Right renal cortex interstitium (tissue), 3 donors: ENCODE measurements at places on chromosomes 12 and 14. TPM values are rescaled to one million over a fixed set of nuclear protein-coding genes. Genes with fewer than 3 reads are reported as not detected.

DNA sequence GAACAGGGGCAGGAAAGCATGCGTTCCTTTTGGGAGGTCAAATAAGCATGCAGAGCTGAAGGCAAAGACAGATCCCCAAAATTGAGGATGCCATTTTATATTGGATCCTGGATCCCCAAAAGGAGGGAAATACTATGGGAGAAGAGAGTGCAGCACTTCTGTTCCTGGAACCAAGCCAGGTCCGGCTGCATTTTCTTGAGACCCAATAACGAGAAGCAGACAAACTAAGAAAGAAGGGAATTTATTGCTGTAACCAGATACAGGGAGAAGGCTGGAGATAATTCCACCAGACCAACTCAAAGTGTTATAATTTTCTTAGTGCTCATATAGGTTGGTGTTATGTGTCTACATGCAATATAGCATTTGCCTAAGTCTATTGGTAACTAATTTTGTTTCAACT lies 60.8 kb downstream of the PDE6H start:
- no peak for DNase-seq

GRCh38 chr12:102903337-102904007 lies 13.6 kb downstream of the PAH start:
- DNase-seq: no peak

The KLRC1 gene
- 0.42 TPM for polyA plus RNA-seq

DNA sequence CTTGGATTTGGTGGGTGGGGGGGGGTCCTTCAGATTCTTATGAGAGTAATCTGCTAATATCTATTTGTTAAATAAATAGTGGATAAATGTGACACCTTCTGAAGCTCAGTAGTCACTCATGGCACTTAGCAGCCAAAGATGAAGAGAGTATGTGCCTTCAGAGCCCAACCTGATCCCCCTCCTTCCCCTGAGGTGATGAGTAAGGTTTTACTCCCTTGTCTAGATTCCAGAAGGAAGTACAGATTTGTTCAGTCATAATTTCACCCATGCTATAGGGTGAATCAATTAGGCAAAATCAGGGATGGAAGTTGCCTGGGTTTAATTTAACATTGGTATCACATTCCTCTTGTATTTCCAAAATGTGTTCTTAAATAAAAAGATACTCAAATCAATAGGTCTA lies 340.3 kb upstream of the ATP2B1 start:
- DNase-seq: no peak

- DNase-seq: no peak
Measured at GRCh38 chr12:4587108-4587507, 25.1 kb downstream of the DYRK4 start.

GRCh38 chr14:100538351-100539002 lies 48.7 kb downstream of the BEGAIN start:
- no peak for DNase-seq

- DNase-seq: no peak
Measured at GRCh38 chr12:116497051-116497591, 62.1 kb upstream of the MAP1LC3B2 start.

GRCh38 chr14:59632381-59632780 lies 55.8 kb upstream of the CCDC175 start:
- DNase-seq: no peak

DNA sequence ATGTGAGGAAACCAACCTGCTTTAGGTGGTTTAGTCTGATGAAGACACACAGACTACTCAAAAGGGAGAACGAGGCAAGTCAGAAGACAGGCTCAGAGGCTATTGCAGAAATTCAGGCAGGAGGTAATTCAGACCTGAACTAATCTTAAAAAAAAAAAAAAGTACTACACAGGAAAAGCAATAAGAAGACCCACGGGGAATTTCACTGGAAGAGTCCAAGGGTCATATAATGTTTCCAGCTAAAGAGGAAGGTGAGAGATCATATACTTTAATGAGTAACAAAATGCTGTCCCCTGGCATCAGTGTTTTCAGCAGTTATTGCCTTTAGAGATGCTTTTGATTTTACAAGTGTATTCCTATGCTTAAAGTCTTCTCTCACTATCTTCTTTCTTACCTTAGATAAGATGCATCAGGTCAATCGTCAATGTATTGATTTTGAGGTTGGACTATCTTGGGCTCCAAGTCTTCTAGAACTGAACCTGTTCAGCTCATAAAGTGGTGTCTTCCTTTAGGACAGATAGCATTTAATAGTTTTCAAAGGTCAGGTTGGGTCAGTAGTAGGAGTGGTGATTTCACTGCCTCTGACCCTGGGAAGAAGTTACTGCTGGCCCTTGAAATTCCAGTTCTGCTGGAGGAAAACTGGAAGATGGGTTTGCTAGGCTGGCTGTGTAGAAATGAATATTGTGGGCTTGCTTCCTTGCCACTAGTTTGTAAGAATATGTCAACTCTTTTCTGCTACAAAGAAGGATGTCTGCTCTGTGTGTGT lies 60.0 kb downstream of the FAR2 start:
- DNase-seq: no peak

The PZP gene
- 0.60 TPM for polyA plus RNA-seq

DNA sequence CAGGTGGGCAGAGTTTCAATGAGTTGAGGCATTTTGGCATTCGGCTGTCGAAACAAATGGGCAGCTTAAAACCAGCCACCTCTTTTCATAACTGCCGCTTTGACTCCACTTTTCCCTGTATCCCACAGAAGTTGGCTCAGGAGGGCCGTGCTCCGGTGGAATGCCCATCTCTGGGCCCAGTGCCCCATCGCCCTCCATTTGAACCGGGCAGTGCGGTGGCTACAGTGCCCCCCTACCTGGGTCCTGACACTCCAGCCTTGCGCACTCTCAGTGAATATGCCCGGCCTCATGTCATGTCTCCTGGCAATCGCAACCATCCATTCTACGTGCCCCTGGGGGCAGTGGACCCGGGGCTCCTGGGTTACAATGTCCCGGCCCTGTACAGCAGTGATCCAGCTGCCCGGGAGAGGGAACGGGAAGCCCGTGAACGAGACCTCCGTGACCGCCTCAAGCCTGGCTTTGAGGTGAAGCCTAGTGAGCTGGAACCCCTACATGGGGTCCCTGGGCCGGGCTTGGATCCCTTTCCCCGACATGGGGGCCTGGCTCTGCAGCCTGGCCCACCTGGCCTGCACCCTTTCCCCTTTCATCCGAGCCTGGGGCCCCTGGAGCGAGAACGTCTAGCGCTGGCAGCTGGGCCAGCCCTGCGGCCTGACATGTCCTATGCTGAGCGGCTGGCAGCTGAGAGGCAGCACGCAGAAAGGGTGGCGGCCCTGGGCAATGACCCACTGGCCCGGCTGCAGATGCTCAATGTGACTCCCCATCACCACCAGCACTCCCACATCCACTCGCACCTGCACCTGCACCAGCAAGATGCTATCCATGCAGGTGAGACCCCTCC lies 5.0 kb upstream of the RNU7-1 start:
- no peak for DNase-seq

The JAG2 gene
- 7.1 TPM for polyA plus RNA-seq

GRCh38 chr14:34052658-34053014 lies 101.8 kb upstream of the EGLN3 start:
- DNase-seq: no peak
